ENCODE measurements at places on chromosomes 7 and 10.

- no peak for DNase-seq
These were observed 493.3 kb upstream of the PODXL start for GRCh38 chr7:132049462-132050304.

GRCh38 chr7:17654940-17655339, 285.4 kb downstream of the SNX13 start:
- DNase-seq: no peak

- DNase-seq: no peak
These were observed 70.3 kb downstream of the WDR37 start for GRCh38 chr10:1126461-1126860.

- no peak for DNase-seq
These were observed at the start of gene NXPH1 for GRCh38 chr7:8433477-8434289. TSS of gene NXPH1 (plus strand) at chr7:8433609.

- DNase-seq: no peak
These were observed 79.1 kb upstream of the BTBD16 start for GRCh38 chr10:122191936-122192541.

DNA sequence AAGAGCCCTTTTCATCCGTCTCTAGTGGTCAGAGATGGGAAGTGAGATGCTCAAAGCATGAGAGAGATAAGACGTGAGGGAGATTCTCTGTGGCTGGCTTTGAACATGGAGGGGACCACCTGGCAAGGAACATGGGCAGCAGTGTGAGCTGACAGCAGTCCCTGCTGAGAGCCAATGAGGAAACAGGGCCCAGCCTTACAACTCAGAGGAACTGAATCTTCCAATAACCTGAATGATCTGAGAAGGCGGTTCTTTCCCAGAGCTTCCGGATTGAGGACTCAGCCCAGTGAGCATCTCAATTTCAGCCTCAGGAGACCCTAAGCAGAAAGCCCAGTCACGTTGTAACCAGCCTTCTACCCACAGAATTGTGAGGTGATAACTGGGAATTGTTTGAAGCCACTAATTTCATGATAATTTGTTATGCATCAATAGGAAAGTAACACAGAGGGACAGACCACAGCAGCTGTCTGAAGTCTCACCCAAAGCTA, 33.9 kb upstream of the IKZF1 start:
- no peak for DNase-seq

GRCh38 chr7:7821517-7821916, 103.1 kb upstream of the RPA3 start:
- DNase-seq: peak; percentile 53

- no peak for DNase-seq
These were observed 19.9 kb downstream of the KLF6 start for GRCh38 chr10:3765146-3765545.

DNA sequence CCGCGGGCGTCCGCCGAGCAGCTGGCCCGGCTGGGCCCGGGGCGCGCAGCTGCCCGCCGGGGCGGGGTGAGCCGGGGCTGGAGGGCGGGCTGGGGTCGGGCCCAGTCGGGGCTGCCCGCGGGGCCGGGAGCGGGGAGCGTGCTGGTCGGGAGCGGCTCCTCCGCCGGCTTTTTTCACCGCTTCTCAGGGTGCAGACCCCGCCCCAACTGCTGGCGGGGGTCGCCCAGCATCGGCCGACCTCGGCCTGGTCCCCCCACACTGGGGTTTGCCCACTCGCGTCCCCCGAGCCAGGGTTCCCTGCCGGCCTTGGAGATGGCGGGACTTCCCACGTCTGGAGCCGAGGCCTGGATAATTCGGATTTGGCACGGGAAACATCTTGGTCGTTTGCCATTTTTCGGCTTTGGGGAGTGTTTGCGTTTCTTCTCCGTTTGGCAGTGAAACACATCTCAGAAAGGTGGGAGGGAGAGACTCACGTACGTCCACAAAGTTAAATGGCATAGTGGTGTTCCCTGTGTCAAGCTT, 432 bp downstream of the TMEM248 start:
- no peak for DNase-seq

GRCh38 chr10:111106081-111106480, 29.3 kb downstream of the ADRA2A start:
- no peak for DNase-seq

DNA sequence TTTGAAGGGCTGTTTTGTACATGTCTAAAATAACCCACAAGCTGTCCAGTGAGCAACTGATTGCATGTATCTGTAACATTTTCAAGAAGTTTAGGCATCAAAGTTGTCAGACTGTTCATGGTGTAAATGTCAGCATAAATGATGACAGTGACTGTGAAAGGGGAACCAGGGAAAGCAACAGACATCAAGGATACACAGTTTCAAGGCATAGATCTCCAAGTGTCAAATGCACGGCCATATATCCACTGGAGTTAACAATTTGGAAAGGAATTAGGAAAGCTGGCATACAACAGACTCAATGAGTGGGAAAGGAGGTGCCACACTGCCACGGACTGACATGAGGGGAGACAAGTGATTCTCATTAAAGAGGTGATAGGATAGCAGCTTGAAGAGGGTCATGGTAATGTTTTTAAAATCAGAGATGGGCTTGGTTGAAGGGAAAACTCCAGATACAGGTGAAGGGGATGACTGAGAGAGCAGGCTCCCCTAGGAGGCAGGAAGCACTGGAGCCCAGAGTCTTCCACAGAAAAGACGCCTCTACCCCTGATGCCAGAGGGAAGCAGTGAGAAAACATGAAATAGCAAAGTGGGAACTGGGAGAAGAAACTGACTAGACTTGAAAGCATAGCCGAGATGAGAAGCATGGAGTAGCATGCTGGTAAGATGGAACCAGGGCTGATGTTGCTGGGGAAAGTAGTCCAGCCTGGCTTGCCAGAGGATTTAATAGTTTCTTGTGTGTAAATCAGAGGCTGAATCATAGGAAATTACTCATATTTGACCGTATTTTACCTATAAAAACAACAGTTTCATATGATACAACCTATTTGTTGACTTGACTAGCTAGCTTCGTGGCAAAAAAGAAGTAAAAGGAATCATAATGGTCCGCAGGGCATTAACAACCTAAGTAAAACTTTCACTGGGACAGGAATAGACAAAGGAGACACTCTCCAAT, 18.6 kb downstream of the NSMCE4A start:
- no peak for DNase-seq

DNA sequence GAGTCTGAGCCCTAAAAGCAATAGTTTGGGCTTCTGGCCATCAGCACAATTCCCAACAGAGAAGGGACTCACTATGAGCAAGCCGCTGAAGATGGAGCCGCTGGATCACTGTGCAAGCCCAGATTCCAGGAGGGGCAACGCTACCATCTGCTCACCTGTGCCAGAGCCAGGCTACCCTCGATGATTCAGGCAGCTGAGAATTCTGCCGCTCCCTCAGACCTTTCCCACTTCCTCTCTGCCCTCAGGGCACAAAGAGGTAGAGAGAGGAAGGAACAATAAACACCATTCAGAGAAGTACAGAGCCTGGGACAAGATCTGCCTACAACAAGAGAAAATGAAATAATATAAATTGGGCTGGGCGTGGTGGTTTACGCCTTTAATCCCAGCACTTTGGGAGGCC, 98.1 kb downstream of the MYOF start:
- no peak for DNase-seq
